ENCODE measurements at places on chromosomes 12 and 14.

GRCh38 chr12:1403417-1403816 is 191.0 kb downstream of the FBXL14 start:
- DNase-seq: no peak

GRCh38 chr12:25886396-25886795 is 72.1 kb upstream of the RASSF8 start:
- DNase-seq: no peak

DNA sequence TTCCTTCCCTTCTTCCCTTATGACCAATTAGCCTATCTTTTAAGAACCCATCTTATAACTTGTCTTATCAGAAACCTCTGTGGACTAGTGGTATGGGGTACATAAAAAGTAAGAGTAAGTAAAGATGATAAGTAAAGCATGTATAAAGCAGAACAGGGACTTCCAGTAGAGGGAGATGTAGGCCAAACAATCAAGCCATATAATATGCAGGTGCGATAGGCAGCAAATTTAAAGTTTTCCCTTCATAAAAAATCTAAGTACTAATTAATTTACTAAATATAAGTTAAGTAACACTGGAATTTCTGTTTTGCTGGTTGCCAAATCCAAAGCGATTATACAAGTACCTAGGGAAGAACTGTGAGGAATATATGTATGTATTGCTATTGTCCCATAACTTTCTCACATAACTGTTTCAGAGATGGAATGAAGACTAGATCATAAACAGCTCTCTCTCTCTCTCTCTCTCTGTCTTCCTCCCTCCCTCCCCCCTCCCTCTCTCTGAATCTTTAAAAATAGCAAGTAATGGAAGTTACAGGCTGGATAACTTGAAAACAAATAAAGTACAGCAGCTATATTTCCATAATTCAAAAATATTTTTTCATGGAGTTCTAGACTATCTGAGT is 25.7 kb downstream of the METTL25 start:
- peak; percentile 33 for DNase-seq

GRCh38 chr12:67223225-67223624 is 45.9 kb upstream of the CAND1 start:
- DNase-seq: no peak

DNA sequence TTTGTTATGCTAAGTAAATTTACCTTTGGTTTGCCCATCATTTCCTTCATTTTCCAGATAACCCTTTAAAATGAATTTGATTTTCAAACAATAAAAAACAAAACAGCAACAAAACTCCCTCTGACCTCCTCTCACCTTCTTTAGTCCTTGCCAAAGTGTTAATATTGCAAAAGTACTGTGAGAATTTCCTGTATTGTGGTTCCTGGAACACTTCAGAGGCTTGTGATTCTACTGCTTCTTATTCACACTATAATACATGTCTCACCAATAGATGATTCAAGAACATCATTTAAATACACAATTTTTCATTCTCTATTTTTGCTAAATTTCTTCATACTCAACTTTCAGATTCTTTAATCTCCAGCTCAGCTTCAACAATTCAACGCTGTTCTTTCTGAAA is at the start of gene KLRD1:
TSS of gene KLRD1 (plus strand) at position 241 of the 400 bp plus-strand sequence. CDS start 208 bp downstream, outside the sequence.
- DNase-seq: no peak

DNA sequence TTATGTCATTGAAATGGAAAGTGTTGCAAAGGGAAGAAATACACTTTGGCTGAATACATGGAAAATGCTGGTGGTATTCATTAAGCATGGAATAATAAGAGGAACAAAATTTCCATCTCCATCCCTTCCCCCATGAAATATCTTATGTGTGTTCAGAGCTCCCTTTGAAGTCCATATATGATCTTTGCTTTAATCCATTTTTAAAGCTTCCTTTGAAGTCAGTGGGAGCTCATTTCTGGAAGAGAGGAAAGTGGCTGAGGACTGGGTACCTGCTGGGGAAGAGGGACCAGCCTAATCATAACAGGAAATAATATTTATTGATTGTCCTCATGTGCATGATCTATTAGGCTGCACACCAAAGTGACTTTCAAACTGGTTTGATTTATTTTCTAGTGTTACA is 49.2 kb downstream of the AKAP6 start:
- no peak for DNase-seq

DNA sequence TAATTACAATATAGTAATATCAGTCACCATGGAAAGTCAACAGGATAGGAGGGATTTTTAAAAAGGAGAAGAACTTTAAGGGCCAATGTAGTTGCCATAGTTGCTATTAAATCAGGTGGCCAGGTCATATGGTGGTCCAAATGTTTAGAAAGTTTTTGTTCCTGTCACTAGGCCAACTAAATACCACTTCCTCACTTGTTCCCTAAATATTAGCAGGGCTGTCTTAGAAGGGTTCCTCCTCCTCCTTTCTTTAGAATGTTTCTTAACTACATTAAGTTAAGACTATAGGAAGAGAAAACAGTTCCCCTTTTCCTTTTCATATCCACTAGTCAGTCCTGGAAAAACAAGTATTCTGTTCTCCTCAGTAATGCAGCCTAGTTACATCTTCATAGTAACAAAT is 50.3 kb downstream of the MON2 start:
- DNase-seq: no peak

DNA sequence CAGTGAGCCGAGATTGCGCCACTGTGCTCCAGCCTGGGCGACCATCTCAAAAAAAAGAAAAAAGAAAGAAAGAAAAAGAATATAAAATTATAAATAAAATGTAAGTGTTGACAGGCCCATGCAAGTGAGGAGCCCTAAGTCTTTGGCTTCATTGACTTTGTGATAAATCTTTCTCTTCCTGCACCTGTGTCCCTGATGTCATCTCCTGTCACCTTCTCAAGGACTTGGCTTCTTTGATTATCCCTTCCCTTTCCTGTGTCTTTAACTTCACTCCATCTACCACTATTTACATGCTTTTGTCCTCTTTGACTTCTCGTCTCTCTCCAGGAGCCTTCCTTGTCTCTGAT is 33.6 kb upstream of the WNK1 start:
- DNase-seq: no peak
